ENCODE measurements at places on chromosomes 3 and 15.

DNA sequence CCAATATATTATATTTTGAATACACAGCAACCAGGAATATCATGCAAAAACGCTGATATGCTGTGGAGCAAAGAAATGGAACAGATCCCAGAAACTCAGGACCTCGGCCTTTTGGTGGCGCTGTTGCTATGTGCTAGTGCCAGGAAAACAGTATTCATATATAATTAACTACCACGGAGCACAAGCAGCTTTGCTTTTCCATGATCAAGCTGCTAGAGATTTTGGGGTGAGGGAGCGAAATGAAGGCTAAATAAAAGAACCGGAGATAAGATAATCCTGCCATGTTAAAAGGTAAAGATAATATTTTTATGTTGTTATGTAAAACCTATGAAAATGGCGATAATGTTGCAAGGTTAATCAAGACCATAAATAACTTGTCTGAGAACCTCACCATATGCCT lies 157.7 kb upstream of the FAM3D start:
- DNase-seq = peak; percentile 5

GRCh38 chr3:177764377-177764912 lies 567.2 kb upstream of the TBL1XR1 start:
- DNase-seq = no peak

DNA sequence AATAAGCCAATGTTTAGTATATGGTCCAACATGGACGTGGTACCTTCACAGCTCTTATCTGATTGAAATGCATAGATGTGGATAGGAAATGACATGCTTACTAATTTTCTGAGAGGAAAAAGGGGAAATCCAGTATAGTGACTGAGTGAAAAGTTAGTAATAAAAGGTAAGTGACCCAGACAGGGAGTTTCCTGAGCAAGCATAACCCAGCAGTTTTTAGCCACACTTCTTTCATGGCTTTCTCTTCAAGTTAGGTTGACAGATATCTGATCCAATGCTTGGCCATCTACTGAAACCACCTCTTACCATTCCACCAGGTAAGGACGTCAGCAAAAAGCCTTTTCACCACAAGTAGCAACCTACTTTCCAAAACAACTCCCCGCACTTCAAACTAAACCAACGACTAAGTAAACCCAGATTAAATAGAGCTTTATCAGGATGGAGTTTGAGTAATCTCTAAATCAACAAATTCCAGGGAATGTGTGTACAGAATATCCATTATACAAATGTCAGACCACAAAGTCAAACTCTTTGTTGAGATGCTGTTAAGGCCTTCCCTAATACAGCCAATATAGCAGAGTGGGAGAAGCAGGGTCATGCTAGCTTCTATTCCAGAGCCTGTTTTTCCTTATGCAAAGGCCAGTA lies 329.7 kb downstream of the RORA start:
- DNase-seq = no peak

DNA sequence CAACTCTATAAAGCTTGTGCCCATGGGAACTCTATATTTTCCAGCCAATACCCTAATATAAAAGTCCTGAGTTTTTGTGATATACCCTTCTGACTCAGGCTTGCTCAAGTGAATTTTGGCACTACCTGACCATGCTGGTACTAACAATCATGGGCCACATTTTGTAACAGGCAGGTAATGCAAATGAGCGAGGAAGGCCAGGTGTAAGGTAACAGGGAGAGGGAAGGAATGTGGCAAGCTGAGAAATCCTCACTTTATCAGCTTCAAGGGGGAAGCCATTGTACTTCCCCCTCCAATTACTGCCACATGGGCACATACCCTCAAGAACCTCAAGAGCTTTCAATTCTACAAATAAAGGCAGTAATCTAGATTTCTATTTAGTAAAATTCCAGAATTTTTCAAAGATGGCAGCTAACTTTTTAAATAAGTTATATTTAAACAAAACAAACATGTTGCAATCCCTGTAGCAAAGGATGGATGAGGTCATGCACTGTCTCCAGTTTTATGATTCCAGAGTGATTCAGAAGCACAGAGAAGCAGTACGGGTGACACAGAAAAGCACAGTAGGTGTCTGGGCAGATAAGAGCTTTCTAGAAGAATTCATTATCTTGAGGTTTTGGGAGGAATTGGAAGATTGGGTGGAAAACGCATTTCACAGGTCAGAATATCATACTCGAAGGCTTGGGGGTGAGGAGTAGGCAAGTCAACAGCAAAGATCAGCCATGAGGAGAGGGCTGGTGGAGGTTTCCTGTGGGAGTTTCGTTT lies 87.6 kb downstream of the FOXP1 start:
- DNase-seq = no peak

- DNase-seq = no peak
Observed at GRCh38 chr3:111509308-111509707, 32.7 kb upstream of the CD96 start.

GRCh38 chr15:96068897-96069296 lies 261.6 kb upstream of the NR2F2 start:
- no peak for DNase-seq

DNA sequence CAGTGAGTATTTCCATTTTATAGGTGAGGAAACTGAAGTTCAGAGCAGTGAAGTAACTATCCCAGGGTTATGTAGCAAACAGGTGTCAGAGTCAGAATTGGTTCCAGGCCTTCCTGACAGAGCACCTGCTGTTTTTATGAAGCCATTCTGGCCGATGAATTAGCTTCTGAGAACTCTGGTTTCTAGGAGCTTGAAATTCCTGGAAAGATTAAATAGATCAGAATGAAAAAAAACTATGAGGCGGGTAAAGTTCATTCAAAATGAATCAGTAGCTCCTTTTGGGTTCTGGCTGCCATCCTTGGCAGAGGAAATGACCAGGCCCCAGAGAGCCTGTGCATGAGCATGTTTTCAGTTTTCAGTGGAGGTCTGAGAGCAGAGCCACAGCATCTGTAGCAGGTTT lies 59.3 kb upstream of the CFAP161 start:
- DNase-seq = no peak

DNA sequence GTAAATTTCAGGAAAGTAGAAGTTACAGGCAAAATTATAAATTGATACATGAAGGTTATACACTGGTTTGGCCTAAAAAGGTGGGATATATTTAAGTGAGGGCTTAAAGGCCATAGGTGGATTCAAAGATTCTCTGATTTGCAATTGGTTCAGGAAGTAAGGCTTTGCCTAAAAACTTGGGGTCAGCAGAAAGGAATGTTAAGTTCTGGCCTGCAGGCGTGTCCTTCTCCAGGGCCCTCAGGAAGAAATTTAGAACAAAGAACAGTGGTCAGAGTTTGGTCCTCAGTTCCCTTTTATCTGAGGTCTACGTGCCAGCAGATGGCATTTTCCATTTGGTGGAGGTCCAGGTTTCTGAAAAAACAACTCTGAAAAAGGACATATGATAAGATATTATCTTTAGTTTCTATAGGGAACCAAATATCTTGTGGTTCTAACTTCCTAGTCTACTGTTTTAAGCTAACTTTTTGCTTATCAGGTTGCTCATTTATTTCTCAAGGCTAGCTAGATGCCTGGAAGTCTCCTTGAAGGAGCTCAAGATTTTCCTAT lies 40.5 kb downstream of the SCN11A start:
- DNase-seq = no peak

DNA sequence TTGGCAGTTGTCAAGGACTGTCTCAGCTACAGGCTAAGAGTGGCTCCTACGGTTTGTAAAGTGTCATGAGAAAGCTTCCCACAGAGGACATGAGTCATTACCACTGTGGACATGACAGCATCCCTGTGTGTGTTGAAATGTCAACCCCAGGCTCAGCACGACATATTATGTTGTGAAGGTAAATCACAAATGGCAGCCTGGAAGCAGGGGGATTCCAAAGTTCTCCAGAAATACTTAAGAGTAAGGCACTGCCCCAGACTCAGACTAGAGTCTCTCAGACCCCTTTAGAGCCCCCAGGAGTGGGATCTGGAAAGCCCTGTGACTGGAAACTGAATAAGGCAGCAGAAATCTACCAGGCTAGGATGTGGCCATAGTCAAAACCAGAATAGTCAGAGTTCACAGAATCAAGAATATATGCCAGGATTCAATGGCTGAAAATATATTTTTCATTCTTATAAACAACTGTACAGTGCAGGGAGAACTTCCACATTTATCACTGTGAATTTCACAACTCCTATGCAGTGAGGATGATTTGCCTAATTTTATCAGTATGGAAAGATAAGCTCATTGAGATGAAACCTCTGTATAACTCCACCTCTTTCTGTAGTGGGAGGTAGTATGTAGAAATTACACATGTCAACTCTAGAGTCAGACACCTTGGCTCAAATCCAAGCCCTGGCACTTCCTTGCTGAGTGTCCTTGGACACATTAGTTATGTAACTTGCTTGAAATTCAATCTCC lies 237.1 kb upstream of the CFAP20DC start:
- no peak for DNase-seq

- no peak for DNase-seq
Observed at GRCh38 chr3:167051421-167051820, 328.7 kb downstream of the ZBBX start.

DNA sequence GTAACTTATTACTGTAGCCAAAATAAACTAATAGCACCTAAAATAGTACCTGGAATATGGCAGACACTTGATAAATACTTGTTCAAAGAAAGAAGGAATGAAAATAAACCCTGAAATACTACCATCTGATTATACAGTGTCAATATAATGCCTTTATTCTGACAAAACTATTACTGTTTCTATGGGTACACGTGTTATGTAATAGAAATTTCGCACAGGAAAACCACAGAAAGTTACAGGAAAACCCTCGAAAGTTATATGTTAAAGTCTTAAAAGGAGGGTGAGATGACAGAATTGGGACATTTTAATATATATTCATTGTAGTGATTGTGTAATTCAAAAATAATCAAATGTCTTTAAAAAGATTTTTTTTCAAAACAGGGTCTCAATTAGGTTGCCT lies 28.8 kb downstream of the ETFA start:
- no peak for DNase-seq

GRCh38 chr15:66388043-66388363 lies 1.3 kb downstream of the MAP2K1 start:
- DNase-seq = no peak

DNA sequence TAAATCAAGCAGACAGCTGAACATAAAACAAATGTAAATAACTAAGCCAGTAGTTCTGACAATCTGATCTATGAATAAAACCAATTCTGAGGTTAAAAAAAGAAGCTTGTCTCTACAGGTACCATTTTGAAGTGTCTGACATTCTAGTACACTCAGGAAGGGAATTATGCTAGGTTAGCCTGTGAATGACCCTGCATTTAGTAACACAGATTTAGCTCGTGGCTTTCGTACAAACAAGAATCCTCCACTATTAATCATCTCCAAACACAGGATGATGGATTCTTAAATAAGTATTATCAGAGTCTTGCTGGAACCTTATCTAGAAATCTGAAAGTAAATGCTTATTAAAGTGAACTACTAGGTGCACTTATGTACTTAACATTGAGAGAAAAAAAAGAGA lies 1120.1 kb downstream of the ROBO1 start:
- no peak for DNase-seq

DNA sequence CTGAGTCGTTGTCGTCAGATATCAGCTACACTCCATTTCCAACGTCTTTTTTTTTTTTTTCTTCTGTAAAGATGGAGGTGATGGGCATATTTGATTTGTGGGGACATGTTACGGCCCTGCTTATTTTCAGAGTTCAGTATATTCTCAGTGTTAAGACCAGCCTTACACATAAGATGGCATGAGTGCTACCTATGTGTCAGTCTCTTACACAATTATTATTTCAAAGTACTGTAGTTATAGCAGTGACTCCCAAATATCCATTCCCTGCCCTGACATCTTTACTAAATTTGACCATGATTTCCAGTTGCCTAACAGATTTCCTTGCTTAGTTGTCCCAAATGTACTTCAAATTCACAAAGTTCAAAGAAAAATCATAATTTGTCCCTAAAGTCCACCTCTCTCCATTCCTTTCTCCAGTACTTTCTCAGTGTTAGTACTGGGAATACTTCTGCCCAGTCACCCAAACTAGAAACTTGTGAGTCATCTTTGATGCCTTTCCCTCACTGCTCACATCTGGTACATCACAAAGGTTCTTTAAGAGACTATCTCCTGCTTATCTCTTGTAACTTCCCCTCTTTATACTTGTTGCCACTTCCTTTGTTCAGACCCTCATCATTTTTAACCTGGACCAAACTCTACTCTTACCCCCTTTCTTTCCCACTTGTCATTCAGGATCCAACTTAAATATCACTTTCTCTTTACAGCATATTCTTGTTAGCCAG lies 67.0 kb downstream of the ZNF609 start:
- no peak for DNase-seq

GRCh38 chr3:14186854-14187458 lies 8.3 kb downstream of the LSM3 start:
- DNase-seq = no peak

DNA sequence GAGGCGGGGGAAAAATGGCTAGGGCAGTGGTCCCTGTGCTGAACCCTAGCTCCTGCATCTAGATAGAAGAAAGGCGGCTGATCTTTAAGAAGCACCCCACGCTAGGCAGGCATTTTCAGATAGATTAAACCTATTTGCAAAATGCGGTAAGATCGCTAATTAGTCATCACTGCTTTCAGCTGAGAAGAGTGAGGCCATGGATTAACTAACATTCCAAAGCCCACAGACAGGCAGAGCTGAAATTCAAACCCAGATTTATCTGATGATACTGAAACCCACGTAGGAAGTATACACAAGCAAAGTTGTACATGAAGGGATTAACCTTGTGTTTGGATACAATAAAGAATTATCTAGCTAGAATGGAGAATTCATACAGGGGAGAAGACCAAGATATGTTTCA lies 4.8 kb downstream of the ADPGK start:
- DNase-seq = no peak

- no peak for DNase-seq
Observed at GRCh38 chr15:50377867-50378751, 23.1 kb upstream of the GABPB1 start.

GRCh38 chr3:13258986-13259514 lies 161.1 kb downstream of the NUP210 start:
- DNase-seq = no peak

DNA sequence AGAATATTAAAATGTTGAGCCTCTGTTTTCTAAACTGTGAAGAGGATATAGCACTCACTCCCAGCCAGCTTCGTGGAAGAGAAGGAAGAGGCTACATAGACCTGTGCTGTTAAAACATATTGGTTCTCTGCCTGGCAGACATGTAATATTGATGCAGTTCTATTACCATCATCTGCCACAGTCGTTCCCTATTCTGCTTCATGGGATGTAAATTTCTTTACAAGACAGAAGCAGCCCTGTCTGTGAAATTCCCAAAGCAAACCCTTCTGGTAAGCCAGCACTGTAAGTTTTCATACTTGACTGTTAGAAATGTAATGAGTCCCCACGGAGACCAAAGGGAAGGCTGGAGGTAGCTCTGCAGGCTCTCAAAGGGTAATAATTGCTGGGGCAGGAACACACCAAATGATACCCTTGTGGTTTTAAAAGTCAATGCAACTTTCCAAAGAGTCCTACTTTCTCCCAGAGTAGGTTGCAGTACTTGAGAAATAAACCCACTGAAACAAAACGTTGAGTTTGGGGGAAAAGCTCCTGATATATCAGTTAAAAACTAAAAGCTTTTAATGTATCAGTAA lies 129.9 kb upstream of the HES1 start:
- no peak for DNase-seq

- no peak for DNase-seq
Observed at GRCh38 chr15:95843241-95843910, 487.1 kb upstream of the NR2F2 start.

Measured in NCI-H2081 treated with DMSO at 0.1 percent for 48 hours (cell line).